ENCODE measurements at places on chromosomes 6 and 20. TPM values are rescaled to one million over a fixed set of nuclear protein-coding genes. Genes with fewer than 3 reads are reported as not detected.

The HSPA12B gene
- 6.5 TPM for total RNA-seq

DNA sequence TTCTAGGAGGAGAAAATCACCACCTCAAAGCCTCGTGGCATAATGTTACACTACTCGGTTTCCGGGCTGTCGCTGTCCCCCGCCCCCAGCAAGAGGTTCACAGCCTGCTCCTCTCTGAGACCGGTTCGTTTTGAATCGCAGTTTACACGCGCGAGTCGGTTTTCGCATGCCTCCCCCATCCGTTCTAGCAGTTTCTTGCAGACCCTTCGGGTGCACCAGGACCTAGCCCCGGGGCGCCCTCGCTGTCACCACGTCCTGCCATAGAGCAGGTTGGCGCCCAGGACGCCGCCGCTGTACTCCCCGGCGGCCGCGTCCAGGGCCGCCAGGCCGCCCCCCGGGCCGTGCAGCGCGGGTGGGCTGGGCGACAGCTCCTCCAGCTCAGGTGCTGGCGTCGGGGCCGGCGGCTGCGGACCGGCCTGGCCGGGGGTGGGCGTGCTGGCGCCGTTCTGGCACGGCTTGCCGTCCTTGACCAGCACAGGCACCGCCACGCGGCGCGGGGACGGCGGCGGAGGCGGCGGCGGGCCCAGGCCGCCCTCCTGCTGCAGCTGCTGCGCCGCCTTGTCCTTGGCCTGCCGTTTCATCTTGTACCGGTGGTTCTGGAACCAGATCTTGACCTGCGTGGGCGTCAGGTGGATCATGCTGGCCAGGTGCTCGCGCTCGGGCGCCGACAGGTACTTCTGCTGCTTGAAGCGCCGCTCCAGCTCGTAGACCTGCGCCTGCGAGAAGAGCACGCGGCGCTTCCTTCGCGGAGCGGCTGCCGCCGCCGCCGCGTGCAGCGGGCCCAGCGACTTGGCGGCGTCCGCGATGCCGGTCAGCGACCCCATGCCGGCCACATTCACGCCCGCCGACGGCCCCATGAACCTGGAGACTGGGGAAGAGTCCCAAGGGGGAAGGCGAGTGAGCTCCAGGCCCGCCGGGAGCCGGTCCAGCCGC is 1.4 kb downstream of the NKX2-4 start:
- peaks cover 41% of the 10 kb centered on the region for H3K4me1 ChIP-seq
- DNase-seq = peak; percentile 71
- no peak overlapping the region for H3K27ac ChIP-seq
- H3K27me3 ChIP-seq = peaks cover 100% of the 10 kb centered on the region
- H3K36me3 ChIP-seq = no peaks in the 10 kb centered on the region
- H3K4me3 ChIP-seq = peak overlapping the region; percentile 44

GRCh38 chr20:59831916-59832270 is 101.5 kb downstream of the SYCP2 start:
- H3K4me3 ChIP-seq = no peak overlapping the region
- DNase-seq = no peak
- 0 out of 2 replicates have a peak, but pooled peaks cover 5% of the 10 kb centered on the region for H3K27me3 ChIP-seq
- no peak overlapping the region for H3K27ac ChIP-seq
- no peaks in the 10 kb centered on the region for H3K36me3 ChIP-seq
- no peaks in the 10 kb centered on the region for H3K4me1 ChIP-seq

The OR2H1 gene
- not detected for total RNA-seq

All from GM23338 (cell line).